ENCODE measurements at places on chromosomes 2 and 18.

DNA sequence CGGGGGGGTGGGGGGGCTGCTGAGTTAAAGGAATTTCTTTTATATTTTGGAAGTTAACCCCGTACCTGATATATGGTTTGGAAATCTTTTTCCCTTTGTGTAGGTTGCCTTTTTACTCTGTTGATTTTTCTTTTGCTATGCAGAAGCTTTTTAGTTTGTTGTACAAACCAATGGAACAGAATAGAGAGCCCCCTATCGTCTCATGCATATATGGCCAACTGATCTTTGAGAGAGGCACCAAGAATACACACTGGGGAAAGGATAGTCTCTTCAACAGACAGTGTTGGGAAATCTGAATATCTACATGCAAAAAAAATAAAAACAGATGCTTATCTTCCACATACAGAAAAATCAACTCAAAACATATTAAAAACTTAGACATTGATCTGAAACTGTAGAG, 647.8 kb upstream of the KLHL29 start:
- no peak for DNase-seq

GRCh38 chr18:68738564-68738963, 23.7 kb upstream of the TMX3 start:
- DNase-seq, result no peak

DNA sequence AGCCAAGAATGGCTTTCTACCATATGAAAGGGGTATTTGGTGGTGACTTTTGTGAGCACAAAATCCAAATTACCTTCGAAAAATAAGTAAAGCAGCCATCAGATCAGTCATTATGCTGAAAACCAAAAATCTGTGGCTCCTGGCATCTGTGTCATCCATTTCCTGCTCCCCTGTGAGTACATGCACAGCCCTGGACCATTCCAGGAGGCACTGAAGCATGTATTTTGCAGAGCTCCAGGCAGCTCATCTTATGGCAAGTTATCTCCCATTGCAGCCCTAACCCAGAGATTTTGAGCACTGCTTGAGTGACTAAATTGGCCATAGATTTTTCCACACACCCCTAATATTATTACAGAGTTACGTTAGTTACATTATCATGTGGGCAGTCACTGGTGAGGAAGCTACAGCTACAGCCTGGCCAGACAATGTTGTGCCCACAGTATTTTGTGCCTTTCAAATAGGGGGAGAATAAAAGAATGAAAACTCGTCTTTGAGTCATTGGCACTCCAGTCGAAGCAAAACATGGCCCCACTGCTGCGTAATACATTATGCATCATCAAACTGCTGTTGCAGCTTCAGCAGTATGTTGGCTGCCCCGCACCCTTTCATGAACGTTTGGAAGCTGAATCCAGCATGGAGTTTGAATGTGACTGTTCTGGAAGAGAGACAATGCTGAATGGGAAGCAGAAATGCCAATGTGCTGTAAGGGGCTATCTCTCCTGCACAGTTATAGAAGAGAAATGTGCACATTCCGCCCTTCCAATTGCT, 702.2 kb downstream of the RNF144A start:
- no peak for DNase-seq

GRCh38 chr18:3140986-3141639, 78.7 kb downstream of the MYOM1 start:
- no peak for DNase-seq

Measured in stimulated activated CD8-positive, alpha-beta memory T cell treated with anti-CD3 and anti-CD28 coated beads, Interleukin-15, amount 100 ng/mL, for 24 hours (primary cell).